NCI-H2081 (cell line): ENCODE measurements at places on chromosomes 1 and 21.

DNA sequence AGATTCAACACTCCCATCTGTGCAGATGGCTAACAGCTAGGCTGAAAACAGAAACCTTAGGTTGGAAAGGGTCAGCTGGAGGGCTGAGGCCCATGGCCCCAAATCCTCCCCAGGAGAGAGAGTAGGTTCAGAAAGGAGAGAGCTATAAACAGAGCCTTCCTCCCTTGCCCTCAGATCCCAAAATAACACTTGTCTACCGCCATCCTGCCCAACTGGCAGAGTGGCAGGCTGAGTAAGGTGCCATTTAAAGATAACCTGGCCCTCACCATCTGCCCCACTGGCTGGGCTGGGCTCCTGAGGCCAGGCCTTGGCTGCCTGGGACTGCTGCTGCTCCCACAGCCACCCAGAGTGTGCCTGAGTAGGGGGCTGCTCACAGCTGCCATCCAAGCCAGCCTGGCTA lies 4.3 kb upstream of the SHISA4 start:
- DNase-seq: no peak

- DNase-seq: no peak
These were observed 1.2 kb downstream of the NTPCR start for GRCh38 chr1:232951605-232952004.

DNA sequence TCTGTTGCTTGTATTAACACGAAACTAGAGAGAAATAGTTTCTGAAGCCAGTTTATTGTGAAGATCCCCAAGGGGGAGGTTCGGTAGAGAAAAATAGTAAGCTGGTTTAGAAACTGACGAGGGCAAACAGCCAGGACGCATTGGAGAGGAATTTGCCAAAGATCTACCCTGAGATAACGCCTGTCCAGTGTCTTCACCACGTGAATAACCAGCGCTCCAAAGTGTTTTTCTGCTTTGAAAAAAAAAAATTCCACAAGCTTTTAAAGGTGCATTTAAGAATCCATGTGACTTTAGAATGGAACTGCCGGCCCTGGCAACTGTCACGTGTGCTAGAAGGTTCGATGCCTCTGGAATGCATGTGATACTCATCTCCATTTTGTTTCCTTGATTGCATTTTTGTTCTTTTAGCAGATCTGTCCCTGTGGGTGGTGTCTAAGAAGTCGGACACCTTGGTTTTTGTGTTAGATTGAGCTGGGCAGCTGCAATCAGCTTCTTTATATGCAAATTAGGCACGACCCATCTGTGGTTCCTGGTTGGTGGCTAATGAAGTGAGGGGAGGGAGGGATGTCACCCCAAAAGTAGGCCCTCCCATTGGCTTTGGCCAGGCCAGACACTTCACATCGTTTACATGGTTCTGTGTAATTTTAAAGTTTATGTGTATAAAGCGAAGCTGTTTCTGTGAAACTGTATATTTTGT lies 1.3 kb upstream of the THAP3 start:
- DNase-seq: no peak

DNA sequence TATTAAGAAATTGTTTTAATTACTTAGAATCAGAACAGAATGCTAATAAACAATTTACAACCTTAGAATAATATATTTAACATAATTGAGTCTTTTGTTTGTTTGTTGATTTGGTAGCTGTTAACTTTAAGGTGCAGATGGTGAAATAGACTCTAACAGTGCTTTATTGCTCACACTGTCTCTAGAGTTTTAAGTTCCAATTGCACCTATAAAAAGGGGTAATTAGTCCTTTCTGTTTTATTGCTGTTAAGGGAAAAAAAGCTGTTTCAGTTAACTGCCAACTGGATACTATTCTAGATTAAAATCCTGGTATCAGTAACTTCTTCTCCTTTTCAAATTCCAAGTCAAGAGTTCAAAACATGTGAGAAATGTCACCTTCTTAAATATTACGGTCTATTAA lies 197.6 kb upstream of the TMPRSS15 start:
- DNase-seq: no peak

GRCh38 chr1:36847186-36847585 lies 187.1 kb downstream of the GRIK3 start:
- DNase-seq: no peak

DNA sequence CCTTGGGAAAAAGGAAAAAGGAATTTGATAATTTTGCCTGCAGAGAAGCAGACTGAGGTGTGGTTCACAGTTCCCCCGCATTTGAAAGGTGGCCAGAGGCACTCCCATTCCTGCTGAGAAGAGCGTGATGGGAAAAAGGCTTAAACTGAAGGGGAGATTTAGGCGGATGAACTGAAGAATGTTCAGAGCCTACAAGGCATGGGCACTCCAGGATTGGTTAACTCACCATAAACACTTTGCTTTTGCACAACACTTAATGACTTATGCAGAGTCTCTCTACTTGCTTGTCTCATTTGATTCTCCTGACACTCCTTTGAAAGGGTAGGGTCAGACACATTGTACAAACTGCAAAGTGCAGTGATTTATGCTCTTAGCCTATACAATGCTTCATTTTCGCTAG lies 119.6 kb upstream of the RUNX1 start:
- no peak for DNase-seq

DNA sequence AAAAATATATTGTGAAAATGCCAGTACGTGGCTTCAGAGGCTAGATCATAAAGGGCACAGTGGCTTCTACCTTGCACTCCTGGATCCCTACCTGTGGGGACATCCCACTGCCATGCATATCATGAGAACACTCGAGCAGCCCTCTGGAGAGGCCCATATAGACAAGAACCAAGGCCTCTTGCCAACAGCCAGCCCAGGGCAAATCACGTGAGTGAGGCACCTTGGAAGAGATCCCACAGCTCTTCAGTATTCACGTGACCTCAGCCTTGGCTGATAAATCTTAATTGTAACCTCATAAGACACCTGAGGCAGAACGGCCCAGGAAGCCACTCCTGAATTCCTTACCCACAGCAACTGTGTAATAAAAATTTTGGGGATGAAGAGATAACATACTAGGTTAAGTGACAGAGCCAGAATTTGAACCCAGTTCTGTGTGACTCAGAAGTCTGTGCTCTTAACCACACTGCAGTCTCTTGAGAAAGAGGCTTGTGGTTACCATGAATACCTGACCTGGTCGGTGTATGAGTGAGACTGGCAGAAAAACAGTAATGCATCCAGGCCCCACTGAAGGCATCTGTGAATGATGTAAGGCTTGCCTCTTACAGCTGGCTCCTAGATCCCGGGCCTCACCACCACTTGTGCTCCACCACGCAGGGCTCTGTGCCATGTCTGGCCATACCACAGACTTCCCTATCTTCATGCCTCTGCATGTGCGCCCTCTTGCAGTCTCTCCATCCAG lies 6.9 kb upstream of the A3GALT2 start:
- no peak for DNase-seq

- no peak for DNase-seq
These were observed 126.2 kb upstream of the SERBP1 start for GRCh38 chr1:67556297-67556900.

DNA sequence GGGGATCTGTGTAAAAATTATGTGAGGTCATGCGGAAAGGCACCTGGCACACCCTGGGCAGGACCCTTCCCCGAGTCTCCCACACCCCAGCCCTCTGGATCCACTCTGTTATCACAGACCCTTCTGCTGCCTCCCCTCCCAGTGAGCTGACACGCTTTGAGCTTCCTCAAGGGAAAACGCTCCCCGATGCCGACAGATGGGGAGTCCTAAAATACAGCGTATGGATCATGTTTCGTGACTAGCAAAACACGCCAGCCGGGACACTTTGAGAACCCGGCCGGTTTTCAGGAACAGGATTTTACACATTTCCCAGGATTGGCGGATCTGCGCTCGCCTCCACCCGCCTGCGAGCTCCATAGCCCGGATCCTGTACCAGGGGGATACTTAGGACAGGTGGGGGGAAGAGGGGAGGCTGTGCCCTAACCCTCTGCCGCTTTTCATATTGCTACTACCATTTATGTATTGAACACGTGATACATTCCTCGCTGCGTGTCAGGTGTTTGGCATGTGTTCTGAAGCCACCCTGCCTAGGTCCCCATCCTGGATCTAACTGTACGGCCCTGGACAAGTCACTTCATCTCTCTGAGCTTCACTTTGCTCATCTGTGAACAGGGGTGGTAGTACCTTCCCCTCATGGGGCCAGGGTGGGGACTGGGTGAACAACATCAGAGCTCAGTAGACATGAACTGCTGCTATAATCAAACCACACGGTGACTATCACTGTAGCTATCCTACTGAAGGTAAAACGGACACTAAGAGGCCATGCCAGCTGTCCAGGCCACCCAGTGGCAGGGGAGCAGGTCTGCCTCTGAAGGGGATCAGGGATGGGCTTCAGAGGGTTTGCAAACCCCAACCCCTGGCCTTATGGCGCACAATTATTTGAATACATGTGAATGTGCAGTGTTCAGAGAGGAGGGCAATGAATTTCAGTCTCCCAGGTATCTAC lies 63.2 kb downstream of the SSBP3 start:
- DNase-seq: no peak

DNA sequence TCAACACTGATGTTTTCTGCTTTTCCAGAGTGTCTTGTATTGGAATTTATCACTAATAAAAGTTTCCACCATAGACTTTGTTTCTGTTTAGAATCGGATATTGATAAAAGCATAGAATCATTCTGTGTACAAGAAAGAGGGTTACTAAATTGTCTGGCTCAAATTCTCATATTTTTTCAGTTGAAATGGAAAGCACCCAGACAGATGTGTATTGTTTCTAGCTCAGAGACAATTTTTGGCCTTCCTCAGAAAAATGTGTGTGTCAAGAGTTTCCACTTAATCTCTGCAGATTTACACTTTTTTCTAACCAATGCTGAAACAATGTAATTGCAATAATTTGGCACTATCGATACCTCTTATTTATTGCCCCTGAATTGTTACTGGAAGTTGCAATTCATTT lies 20.2 kb downstream of the LHX9 start:
- no peak for DNase-seq

- DNase-seq: no peak
These were observed 21.7 kb downstream of the EPB41 start for GRCh38 chr1:28936094-28936493.

DNA sequence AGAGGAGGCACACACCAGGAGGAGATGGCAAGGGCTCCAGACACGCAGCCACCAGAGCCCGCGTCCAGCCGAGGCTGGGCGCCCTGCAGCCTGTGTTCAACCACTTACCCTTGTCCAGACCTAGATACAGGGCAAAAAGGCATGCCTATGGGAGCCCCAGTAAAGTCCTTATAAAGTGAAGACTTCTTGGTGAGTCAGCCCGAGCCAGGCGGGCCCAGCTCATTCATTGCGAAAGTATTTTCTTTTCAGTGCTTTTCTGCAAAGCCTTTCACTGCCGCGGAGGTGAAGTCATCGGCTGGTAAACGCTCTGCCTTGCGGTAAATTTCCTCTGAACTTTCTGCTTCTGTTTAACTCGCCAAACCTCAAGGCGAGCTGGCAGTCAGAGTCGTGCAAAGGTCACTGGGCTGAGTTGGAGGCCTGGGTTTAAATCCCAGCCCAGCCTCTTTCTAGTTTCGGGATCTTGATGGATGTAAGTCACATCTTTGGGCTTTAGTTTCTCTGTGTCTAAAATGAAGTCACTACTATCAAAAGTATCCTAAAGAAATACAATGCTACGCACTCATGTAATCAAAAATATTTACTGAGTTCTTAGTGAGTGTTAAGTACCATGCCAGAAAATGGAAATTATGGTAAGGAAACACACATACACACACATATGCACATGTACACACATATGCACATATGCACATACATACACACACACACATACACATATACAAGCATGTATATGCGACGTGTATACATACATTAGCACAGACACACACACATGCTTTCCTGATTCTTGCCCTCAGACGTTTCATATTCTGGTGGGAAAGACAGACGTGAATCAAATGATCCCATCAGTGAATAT lies 54.7 kb upstream of the IFFO2 start:
- DNase-seq: no peak

GRCh38 chr1:30087465-30087864 lies 635.9 kb downstream of the MATN1 start:
- DNase-seq: peak; percentile 6

DNA sequence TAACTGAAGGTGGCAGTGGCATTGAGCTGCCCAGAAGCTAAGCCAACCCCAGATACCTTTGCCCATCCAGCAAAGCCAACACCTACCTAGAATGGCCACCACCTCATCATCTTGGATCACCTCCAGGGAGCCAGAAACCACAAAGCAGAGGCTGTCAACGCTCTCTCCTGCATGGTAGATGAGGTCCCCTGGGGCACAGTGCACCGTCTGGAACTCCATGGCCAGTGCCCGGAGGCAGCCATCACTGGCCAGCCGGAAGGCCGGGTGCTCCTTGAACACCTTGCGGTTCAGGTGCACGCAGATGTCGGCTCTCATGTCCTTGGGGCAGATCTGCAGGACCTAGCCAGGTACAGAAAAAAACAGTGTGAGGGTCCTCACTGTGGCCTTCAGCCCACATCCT lies 336.5 kb downstream of the KCNH1 start:
- no peak for DNase-seq

GRCh38 chr1:171868217-171868803 lies 27.0 kb downstream of the DNM3 start:
- DNase-seq: no peak

DNA sequence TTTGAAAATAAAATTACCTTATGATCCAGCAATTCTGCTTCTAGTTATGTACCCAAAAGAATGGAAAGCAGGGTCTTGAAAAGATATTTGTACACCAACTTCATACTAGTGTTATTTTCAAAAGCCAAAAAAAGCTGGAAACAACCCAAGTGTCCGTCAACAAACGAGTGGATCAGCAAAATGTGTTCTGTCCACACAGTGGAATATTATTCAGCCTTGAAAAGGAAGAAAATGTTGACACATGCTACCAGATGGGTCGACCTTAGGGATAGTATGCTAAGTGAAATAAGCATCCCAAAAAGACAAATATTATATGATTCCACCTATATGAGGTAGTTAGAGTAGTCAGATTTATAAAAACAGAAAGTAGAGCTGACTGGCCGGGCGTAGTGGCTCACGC lies 65.3 kb downstream of the KAZN start:
- no peak for DNase-seq

DNA sequence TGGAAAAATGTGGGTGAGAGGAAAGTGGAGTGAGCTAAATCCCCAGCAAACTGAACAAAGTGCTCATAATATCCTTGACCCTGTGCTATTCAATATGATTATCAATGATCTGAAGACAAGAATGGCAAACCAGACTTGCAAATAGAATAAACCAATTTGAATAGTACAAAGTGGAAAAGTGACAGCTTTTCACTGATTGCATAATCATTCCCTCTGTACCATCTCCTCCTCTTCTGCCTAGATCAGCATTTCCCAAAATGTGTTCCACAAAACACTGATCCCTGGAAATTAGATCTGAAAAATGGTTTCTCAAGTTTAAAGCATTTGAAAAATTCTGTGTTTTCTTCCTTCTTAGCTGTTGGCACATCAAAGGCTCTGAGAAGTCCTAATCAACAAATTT lies 8.1 kb downstream of the MTF1 start:
- no peak for DNase-seq

DNA sequence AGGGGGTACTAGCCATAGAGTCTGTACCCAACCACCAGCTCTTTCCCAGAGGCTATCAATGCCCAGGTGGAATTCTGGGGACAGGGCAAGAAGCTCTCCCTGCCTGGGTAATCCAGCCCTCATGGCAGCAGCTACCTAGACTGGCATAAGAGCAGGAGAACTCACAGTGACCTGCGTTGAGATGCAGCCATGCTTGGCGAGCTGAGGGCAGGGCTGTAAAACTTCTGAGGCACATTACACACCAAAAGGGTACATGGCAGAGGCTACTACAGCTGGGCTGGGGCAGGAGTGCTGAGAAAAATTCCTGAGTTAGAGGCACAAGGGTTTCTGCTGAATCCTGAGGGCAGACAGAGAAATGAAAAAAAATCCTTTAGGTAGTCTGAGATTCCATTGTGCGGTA lies 927.9 kb upstream of the B3GALT2 start:
- no peak for DNase-seq

GRCh38 chr1:107933736-107934135 lies 31.2 kb downstream of the VAV3 start:
- no peak for DNase-seq
